ENCODE measurements at places on chromosomes 1 and 21.

GRCh38 chr1:242017580-242018233 lies 18.8 kb upstream of the MAP1LC3C start:
- DNase-seq = peak; percentile 14

GRCh38 chr1:183877053-183877720 lies 72.3 kb downstream of the RGL1 start:
- DNase-seq = no peak

- DNase-seq = no peak
Observed at GRCh38 chr1:156409439-156409838, 40.4 kb downstream of the RHBG start.

GRCh38 chr21:45248301-45248892 lies 39.3 kb downstream of the POFUT2 start:
- DNase-seq = no peak

GRCh38 chr1:1669468-1670440 lies 10.9 kb upstream of the CDK11B start:
- no peak for DNase-seq

DNA sequence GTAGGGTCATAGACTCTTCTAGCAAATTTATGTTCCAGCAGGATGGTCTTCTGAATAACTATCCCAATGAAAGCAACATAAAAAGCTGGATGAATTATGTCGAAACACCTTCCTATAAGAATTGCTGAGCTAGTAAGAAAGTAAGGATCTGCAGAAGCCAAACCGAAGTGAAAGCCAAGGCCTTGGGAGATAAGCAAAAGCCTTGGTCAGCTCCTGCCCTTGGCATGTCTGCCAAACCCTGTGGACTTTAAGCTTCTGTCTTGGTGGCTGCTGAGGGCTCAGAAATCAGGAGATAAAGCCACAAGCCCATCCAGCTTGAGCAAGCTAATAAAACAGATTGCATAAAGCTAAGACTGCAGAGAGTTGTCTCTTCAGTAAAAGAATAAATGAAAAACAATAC lies 81.2 kb upstream of the KCND3 start:
- no peak for DNase-seq

DNA sequence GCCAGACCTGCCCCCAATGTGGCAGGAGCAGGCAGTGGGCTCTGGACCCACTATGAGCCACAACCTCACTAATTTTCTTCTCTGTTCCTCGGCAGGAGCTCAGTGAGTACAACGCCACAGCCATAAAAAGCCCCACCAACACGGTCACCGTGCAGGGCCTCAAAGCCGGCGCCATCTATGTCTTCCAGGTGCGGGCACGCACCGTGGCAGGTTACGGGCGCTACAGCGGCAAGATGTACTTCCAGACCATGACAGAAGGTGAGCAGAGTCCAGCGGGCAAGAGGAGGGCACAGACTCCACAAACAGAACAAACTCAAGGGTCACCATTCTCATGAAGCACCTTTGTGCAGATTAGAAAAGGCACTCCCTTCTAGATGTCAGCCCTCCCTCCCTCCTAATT lies 79.9 kb downstream of the LACTBL1 start:
- no peak for DNase-seq

- no peak for DNase-seq
Observed at GRCh38 chr1:6206520-6206855, 569 bp downstream of the RNF207 start.

DNA sequence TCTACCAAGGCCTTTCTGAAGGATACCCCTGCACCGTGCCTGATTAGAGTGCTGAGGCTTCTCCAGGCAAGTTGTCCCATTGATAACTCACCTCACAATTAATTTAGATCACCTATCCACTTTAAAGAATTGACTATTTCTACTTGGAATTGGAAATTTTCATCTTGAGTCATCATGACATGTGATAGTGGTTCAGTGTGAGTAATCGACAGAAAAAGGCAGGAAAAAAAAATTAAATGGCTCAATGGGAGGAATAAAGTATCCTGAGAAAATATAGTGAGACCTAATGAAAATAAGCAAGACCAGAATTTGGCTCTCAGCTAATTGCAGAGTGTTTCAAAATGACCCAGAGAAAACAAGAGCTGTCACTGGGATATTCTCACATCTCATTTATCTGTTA lies 222.4 kb upstream of the C8B start:
- peak; percentile 25 for DNase-seq

GRCh38 chr1:150749720-150750311 lies 15.8 kb downstream of the CTSS start:
- no peak for DNase-seq

DNA sequence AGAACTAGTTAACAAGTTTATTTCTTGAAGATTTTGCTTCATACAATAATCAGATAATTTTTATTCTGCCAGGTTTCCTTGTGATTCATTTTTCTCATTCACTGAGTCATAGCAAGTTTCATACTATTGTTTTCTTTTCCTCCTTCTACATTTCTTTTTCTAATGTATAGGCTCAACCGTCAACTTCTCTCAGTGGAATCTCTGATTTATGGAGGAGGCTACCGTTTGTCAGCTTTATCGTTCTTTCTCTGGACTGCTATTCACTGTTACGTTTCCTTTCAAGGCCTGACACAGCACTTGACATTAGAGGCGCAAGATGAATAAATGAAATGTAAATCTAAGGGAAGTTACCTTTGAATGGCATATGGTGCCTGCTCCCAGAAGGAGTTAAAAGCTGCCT lies 284.3 kb upstream of the NR5A2 start:
- no peak for DNase-seq

GRCh38 chr1:31183126-31183525 lies 56.6 kb downstream of the NKAIN1 start:
- no peak for DNase-seq

- no peak for DNase-seq
Observed at GRCh38 chr1:174217248-174217647, 57.9 kb downstream of the RABGAP1L start.

GRCh38 chr1:63320022-63320721 lies 2.2 kb upstream of the FOXD3 start:
- no peak for DNase-seq

DNA sequence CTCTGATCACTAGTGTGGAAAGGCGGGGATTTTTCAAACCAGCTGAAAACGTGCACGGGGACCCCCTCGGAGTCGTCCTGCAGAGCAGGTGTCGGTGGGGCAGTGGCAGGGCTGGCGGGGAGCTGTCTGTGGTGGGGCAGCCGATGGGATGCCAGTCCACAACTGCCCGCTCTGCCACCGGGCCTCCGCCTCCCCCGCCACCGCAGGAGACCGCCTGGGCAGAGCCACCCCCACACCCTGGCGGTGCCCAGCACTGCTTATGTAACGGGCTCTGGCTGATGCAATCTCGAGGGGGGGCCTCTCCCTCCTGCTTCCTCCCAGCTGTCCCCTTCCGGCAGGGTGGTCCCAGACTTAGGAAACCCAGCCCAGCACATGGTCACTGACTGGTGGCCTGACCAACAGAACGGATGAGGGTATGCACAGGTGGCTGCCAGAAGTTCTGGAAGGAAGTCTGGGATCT lies 9.3 kb downstream of the CHD5 start:
- DNase-seq = no peak

- no peak for DNase-seq
Observed at GRCh38 chr1:15538771-15539170, 12.1 kb downstream of the DNAJC16 start.

DNA sequence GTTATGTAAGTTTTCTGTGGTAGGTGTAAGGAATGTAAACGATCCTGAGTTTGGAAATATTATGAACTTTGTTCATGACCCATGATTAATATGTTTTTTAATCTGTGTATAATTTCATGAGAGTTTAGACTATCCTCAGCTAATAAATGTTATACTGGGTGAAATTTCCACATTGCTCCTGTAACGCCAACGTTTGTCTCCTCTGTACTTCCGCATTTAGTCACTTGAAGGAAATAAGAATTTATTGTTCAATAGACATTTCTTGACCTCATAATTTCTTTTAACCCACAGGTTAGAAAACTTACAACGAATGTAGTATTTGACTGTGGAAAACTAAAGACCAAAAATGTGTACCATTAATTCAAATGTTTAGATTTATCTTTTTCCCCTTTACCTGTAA lies 876 bp downstream of the KCNJ15 start:
- no peak for DNase-seq

- no peak for DNase-seq
Observed at GRCh38 chr1:180287988-180288705, 58.1 kb downstream of the LHX4 start.

GRCh38 chr1:107900090-107900945 lies 64.7 kb downstream of the VAV3 start:
- DNase-seq = no peak

DNA sequence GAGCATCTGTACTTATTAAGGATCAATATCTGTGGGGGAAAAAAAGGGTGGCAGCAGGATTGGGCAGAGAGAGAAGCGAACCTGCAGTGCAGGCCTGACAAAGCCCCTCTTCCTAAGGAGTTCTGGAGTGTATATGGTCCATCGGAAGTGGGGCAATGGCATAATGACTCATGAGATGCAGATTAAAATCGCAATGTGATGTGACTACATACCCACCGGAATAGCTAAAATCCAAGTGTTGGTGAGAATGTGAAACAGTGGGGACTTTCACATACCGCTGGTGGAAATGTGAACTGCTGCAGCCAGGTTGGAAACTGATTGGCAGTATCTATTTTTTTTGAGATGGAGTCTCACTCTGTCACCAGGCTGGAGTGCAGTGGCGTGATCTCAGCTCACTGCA lies 8.2 kb upstream of the CREG1 start:
- no peak for DNase-seq

DNA sequence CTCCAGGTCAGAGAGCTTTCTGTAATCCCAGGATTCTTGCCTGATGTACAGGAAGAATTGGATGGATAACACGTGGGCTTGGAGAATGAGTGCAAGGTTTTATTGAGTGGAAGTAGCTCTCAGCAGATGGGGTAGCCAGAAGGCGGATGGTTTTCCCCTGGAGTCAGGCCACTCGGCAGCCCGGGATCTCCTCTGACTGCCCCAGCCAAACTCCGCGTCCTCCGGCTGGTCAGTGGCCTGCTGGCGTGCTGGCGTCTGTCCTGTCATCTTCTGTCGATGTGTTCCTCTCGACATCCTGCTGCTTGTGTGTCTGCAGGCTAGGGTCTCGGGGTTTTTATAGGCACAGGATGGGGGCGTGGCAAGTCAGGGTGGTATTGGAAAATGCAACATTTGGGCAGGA lies 27.4 kb upstream of the GJA9 start:
- no peak for DNase-seq

DNA sequence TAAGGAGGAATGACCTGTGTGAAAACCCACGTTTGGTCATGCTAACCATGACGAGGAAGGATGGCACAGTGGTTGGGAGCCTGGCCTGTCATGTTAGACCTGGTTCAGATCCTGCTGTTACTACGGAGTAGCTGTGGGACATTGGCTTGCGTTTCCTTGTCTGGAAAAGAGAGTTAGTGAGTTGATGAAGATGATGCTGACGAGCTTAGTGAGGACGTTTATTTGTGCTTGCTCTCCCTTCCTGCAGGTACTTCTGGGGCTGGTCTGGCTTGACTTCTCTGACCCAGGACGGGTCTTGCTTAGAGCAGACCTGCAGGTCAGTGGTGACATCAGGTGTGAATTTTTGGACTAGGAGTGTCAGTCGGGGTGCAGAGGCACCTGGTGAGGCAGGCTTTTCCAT lies 14.7 kb downstream of the GALNT2 start:
- no peak for DNase-seq

DNA sequence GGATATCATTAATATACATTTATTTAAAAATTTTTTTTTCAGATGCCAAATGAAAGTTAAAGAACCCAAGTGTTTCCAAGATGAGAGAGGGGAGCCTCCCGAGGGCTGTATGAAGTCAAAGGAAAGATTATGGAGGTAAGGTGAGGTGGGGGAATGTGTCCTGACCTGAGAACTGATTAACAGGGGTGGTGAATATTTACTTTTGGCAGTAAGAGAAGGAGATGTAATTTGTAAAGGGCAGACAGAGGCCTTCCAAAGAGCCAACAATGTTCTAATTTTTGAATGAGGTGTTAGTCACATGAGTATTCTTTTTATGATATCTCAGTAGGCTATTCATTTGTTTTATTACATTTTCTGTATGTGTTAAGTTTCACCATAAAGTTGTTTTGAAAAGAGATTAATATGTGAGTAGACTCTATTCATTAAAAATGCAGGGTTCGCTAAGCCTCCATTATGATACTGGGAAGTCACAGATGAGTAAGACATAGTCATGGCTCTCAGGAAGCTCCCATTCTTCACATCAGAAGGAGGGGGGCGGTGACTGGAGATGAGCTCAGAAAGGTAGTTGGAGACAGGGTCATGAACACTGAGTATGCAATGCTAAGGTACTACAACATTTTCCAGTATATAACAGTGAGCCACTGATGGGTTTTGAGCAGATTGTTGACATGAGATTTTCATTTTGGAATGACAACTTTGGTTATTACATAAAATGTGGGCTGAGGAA lies 62.4 kb upstream of the TNFSF18 start:
- no peak for DNase-seq

GRCh38 chr1:9792156-9793042 lies 31.4 kb downstream of the CLSTN1 start:
- no peak for DNase-seq

- DNase-seq = no peak
Observed at GRCh38 chr1:31781138-31781755, 17.1 kb upstream of the ADGRB2 start.

- DNase-seq = no peak
Observed at GRCh38 chr21:17540530-17540929, 27.7 kb downstream of the CXADR start.

- no peak for DNase-seq
Observed at GRCh38 chr21:16377857-16378256, 648.1 kb downstream of the USP25 start.

DNA sequence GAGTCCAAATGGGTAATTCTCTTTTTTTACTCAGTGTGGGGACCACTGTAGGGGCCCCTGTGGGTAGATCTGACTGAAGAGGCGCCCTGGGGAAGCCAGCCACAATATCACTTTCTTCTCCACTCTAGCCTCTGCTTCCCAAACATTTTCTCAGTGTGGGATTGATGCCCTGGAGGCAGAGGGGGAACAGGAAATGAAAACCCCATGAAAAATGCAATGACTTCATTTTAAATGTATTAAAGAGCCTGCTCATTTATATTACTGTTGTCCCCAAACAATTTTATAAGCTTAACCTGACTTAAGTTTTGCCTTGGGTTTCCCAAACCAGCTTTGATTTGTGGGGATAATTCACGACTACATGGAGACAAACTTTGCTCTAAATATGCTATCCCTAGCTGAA lies 181.9 kb downstream of the C1orf94 start:
- DNase-seq = no peak

GRCh38 chr1:218496561-218496960 lies 151.4 kb downstream of the TGFB2 start:
- peak; percentile 98 for DNase-seq
